Activated CD4-positive, alpha-beta T cell treated with anti-CD3 and anti-CD28 coated beads, Interleukin-2, amount 50 U/mL, for 16 hours (primary cell): ENCODE measurements at places on chromosomes 3 and 15.
A peak's percentile ranks its signal among the peaks of the same experiment; 100 is the strongest.

GRCh38 chr15:39583596-39584265 is 2.9 kb downstream of the THBS1 start:
- peak; percentile 39 for DNase-seq

DNA sequence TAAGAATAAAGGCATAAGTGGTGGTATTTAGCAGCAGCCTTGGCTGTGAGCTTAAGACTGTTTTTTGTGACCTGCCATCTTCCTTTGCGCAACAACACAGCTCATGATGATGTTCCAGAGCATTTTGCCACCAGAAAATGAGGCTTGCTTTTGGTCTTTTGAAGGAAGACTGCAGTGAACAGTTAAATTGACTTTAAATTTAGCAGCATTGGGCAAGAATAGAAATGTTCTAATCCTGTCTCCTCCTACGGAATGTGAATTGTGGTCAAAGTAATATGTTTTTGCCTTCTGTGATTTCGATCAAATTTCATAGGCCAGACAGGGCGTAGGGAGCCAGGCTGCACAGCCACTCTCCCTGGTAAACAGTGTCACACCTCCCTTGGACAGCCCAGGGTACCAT is 460.7 kb upstream of the RASGRP1 start:
- no peak for DNase-seq

DNA sequence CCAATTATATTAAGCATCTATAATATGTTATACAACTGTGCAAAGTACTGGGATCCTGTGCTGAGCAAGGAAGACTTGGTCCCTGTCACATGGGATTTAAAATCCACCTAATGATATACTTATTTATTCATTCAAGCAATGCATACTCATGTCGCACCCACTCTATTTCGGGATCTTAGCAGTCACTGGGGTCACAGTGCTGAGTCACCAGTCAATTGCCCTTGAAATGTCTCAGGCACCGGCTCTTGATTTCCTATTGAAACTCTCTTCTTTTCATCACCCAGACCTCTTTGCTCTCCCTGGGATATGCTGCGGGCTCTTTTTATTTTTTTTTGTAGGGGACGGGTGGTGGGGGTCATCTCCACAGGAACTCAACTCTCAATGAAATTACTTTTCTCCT is 194.5 kb upstream of the GAP43 start:
- no peak for DNase-seq

DNA sequence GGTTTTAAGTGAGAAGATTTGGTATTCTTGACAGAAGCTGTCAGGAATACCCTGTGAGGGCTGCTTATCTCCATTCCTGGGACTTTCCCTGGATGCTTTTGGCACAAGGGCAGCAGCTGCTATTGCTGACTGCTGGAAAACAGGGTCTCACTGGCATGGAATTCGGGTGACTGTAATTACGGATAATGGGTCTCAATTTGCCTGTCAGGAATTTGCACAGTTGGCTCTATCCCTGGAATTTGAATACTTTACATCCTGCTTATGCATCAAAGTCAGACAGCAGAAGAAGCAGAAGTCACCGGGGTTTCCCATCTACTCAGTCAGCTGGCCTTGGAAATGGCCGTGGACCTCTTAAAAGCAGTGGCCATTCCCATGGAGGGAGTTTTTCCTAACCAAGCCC is 25.9 kb upstream of the AKAP13 start:
- DNase-seq, result no peak

GRCh38 chr15:70348581-70349344 is 251.0 kb upstream of the TLE3 start:
- DNase-seq, result no peak

- no peak for DNase-seq
These were observed 25.2 kb downstream of the PAQR5 start for GRCh38 chr15:69323893-69324430.

GRCh38 chr3:69095636-69096035 is 10.9 kb downstream of the ARL6IP5 start:
- peak; percentile 52 for DNase-seq

GRCh38 chr15:67605871-67606270 is 63.4 kb downstream of the MAP2K5 start:
- DNase-seq, result no peak

DNA sequence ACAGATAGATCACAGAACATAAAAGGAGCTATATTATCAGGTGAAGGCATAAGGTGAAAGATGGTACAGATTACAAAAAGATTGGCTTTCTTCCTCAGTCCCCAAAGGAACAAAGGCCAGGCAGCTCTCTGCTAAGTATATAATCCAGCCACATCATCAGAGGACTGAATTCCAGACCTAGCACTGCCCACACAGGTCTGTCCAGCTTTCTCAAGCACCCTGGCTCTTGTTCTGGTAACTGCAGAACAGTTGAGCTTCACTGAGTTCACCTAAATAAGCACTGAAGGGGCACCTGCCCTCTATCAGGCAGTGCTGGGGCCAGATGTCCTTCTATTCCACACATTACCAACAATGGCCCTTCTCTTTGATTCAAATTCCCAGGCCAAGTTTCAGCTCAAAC is 6.3 kb downstream of the DUOXA1 start:
- no peak for DNase-seq
